ENCODE measurements at places on chromosomes 7 and 10. TPM values are rescaled to one million over a fixed set of nuclear protein-coding genes. Genes with fewer than 3 reads are reported as not detected.

The C7orf33 gene
- total RNA-seq: not detected

The GIMAP8 gene
- not detected for total RNA-seq

The HACD1 gene
- total RNA-seq: 1.9 TPM

The FEZF1 gene
- 330 TPM for total RNA-seq

The UPK3B gene
- total RNA-seq: not detected

The NOD1 gene
- 7.4 TPM for total RNA-seq

The STEAP4 gene
- not detected for total RNA-seq

The C10orf120 gene
- total RNA-seq: not detected

- no peak overlapping the region for H3K27ac ChIP-seq
- no peak overlapping the region for H3K4me3 ChIP-seq
- H3K27me3 ChIP-seq: no peaks in the 10 kb centered on the region
Measured at GRCh38 chr7:36128448-36129047, 24.5 kb upstream of the EEPD1 start.

DNA sequence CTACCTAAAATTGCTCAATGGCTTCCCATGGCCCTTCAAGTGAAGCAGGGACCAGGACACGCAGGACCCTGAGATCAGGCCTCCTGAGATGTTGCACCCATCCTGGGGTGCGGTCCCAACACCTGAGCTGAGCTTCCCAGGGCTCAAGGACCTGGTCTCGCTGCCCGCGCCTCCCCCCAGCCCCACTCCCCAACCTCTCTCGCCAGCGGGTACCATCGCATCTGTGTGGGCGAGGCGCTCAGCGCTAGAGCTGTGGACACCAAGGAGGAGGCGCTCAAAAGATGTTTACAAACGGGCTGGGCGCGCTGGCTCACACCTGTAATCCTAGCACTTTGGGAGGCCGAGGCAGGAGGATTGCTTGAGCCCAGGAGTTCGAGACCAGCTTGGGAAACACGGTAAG is 7.4 kb upstream of the CRYGN start:
- H3K4me3 ChIP-seq: no peak overlapping the region
- peaks cover 37% of the 10 kb centered on the region for H3K27me3 ChIP-seq

DNA sequence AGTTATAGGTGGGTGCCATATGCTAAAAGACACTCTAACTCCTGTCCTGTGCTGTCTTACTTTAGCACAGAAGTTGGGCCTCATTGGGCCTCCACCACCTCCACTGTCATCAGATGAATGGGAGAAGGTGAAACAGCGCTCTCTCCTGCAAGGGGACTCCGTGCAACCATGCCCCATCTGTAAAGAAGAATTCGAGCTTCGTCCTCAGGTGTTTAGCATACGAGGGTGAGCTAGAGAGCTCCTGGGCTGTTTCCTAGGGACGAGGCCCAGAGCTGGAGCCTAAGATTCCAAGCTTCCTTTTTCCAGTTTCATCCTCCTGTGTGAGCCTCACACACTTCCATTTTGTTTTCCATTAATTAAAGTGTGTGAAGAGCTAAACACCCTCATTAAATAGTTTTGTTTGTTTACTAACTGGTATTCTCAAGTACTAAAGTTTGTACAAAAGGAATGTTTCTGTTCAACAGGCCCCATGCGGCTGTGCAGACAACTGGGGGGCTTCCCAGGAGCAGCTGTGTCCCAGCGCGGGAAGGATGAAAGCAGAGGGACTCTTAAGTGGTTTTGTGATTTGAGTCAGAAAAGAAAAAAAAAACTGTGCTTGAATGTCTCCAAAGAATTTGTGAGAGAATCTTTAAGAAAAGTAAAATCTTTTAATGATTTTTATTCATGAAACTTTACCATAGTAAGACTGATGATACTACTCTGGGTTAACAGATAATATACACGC is 14.1 kb downstream of the RNF32 start:
- peak; percentile 58 for DNase-seq
- H3K27ac ChIP-seq: peak overlapping the region; percentile 94
- H3K36me3 ChIP-seq: no peaks in the 10 kb centered on the region

DNA sequence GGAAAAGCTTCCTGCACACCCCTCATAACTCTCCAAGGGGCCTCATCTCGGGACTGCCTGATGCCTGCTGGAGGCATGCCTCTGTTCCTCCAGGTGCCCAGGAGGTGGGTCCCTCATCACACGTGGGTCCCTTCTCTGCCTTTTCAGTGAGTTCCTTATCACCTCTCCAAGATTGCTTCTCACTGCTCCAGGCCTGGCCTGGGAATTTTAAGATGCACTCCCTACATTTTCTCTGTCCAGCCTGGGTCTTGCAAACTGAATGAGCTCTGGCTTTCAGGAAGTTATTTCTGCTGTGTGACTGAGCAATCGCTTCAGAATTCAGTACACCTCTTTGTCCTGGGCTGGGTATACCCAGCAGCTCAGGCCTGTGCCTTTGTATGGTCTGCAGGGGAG is 43.8 kb downstream of the LRRC18 start:
- H3K27ac ChIP-seq: no peak overlapping the region
- no peaks in the 10 kb centered on the region for H3K36me3 ChIP-seq
- H3K4me3 ChIP-seq: no peak overlapping the region
- DNase-seq: no peak
- H3K4me1 ChIP-seq: peaks cover 5% of the 10 kb centered on the region

DNA sequence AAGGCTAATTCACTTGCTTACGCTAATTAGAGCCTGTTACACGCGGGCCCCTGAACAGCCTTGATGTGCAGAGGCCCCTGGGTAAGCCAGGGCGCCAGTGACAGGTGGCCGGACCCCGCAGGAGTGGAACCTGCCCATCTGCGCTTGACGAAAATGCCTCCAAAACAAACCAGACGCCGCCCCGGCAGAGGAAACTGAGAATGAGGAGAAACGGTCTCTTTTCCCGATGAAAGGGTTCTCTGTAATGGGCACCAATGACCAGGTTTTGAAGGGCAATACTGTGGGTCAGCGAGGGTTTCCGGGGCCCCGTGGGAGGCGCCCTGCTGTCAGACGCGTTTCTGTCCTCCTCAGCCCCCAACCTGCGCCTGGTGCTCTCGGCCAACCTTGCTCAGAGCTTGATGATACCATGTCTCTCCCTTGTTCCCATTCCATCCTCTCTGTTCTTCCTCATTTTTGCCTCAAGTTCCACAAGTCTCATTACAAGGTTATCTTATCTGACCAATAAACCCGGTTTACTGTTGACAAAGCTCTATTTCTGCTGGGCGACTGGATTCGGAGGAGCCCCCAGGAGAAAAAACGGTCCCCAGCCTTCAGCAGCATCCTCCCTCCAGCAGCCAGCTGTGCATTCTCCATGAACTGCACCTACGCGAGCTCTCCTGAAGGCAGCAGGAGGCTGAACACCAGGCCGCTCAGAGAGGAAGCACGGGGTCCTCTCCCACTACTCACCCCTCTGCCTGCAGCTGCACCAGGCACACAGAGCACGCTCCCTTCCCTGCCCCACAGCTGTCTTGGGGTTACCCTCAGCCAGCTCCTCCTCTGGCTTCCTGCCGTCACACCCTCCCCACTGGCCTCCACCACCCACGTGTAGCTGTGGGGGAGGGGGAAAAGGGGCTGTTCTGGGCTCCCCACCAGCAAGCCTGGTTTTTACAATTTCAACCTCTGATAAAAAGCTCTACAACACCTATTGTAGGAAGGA is 202.0 kb downstream of the MAD1L1 start:
- H3K27me3 ChIP-seq: no peaks in the 10 kb centered on the region
- H3K4me3 ChIP-seq: no peak overlapping the region
- H3K36me3 ChIP-seq: peaks cover 7% of the 10 kb centered on the region
- no peak for DNase-seq
- no peak overlapping the region for H3K27ac ChIP-seq

DNA sequence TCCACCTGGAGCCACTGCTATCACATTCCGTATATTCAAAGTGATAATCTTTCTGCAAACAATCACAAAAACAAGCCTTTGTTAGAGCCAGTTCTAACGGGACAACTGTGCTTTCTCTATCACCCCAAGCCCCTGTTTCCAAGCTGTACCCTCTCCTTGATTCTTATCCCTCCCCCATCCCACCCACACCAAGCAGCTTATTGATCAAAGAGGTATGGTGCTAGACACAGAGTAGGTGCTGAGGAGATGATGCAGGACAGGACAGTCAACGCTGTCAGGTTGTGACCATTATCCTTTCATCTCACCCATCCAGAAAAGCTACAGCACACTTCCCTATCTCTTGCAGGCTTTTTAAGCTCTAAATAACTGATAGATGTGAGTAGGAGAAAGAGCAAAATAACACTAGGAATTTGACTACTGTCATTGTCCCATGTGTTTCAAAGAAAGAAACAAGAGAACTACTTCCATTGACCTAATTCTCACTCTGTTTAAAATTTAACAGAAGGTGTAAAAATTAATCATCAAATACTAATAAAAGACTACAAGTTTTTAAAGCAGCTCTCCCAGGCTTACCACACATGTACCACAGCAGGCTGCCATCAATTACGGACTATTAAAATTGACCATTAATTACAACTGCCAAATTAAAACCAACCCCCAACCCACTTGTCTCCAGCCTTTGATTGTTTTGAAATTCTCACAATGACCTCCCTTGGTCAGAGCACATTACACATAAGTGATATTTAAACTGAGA is 94.3 kb downstream of the ELAPOR2 start:
- peaks cover 68% of the 10 kb centered on the region for H3K4me1 ChIP-seq
- H3K27me3 ChIP-seq: no peaks in the 10 kb centered on the region
- peak; percentile 24 for DNase-seq

- peak; percentile 80 for DNase-seq
- H3K27me3 ChIP-seq: no peaks in the 10 kb centered on the region
- H3K36me3 ChIP-seq: no peaks in the 10 kb centered on the region
- no peak overlapping the region for H3K4me3 ChIP-seq
- no peaks in the 10 kb centered on the region for H3K4me1 ChIP-seq
Measured at GRCh38 chr7:158362912-158363905, 224.4 kb downstream of the PTPRN2 start.

DNA sequence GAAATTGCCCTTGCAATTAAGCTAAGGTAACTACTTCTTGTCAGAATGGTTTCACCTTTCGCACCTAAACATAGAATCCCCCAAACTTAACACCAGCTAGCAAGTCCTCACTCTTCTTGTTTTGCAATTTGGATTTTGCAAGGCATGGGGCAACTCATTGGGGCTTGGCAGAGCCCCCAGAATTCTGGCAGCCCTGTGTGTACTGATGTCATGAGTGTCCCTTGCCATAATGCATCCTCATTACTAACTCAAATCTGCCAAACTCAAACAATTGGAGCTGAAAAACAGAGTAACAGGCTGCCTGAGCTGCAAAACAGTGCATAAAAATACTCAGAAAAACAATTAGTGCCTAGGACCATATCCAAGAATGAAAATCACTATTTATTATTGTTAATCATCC is 7.9 kb upstream of the XPNPEP1 start:
- no peak for DNase-seq
- H3K4me3 ChIP-seq: no peak overlapping the region
- no peak overlapping the region for H3K27ac ChIP-seq
- H3K27me3 ChIP-seq: no peaks in the 10 kb centered on the region
- peaks cover 26% of the 10 kb centered on the region for H3K4me1 ChIP-seq

GRCh38 chr7:114190387-114190786 is 224.2 kb upstream of the FOXP2 start:
- no peak overlapping the region for H3K27ac ChIP-seq
- peaks cover 6% of the 10 kb centered on the region for H3K4me1 ChIP-seq
- H3K36me3 ChIP-seq: no peaks in the 10 kb centered on the region
- DNase-seq: no peak

DNA sequence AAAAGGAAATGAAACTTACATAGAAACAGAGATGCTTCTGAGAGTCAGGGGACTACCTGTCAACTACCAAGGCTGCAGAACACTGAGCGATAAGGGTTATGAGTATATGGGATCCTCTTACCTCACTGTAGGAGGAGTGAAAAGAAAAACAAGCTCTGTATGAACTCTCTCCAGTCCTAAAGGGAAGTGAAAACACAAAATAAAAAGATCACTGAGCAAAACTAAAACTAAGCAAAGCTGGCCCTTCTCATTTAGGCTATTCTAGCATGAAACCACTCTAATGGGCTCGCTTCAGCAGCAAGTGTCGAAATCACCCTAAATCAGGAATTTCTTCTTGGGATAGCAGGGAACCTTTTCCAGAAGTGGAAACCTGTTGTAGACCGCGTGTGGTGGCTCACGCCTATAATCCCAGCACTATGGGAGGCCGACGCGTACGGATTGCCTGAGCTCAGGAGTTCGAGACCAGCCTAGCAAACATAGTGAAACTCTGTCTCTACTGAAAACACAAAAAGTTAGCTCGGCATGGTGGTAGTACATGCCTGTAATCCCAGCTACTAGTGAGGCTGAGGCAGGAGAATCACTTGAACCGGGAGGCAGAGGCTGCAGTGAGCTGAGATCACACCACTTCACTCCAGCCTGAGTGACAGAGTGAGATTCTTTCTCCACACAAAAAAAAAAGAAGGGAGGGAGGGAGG is 27.0 kb downstream of the DCLRE1C start:
- H3K4me1 ChIP-seq: no peaks in the 10 kb centered on the region
- no peaks in the 10 kb centered on the region for H3K36me3 ChIP-seq
- DNase-seq: no peak
- H3K27ac ChIP-seq: no peak overlapping the region
- H3K27me3 ChIP-seq: no peaks in the 10 kb centered on the region

- no peaks in the 10 kb centered on the region for H3K27me3 ChIP-seq
- no peak overlapping the region for H3K27ac ChIP-seq
- H3K36me3 ChIP-seq: no peaks in the 10 kb centered on the region
- peaks cover 5% of the 10 kb centered on the region for H3K4me1 ChIP-seq
Measured at GRCh38 chr7:1558841-1559625, 3.0 kb upstream of the TMEM184A start.

DNA sequence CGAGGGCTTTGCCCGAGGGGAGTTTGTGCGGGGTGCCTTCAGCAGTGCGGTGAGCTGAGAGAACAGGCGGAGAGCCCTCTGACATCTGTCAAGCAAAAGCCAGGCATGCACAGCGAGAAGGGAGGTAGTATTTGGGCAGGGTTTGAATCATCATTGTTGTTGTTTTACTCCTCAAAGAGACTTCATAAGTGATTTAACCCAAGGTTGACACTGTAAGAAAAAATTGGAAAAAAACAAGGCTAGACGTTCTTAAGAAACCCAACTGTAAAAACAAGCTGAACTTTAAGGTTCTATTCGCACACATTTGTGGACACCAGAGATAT is 1.3 kb downstream of the ADAM22 start:
- H3K4me3 ChIP-seq: peak overlapping the region; percentile 70
- H3K4me1 ChIP-seq: no peaks in the 10 kb centered on the region
- H3K27me3 ChIP-seq: peaks cover 21% of the 10 kb centered on the region
- DNase-seq: no peak
- no peaks in the 10 kb centered on the region for H3K36me3 ChIP-seq

- H3K4me3 ChIP-seq: no peak overlapping the region
- no peaks in the 10 kb centered on the region for H3K27me3 ChIP-seq
- no peak for DNase-seq
- H3K36me3 ChIP-seq: no peaks in the 10 kb centered on the region
- H3K27ac ChIP-seq: no peak overlapping the region
Measured at GRCh38 chr10:77842652-77843212, 83.8 kb downstream of the DLG5 start.

- H3K4me3 ChIP-seq: peak overlapping the region; percentile 45
- H3K27me3 ChIP-seq: peaks cover 76% of the 10 kb centered on the region
- no peaks in the 10 kb centered on the region for H3K36me3 ChIP-seq
- H3K4me1 ChIP-seq: peaks cover 5% of the 10 kb centered on the region
- H3K27ac ChIP-seq: no peak overlapping the region
- DNase-seq: peak; percentile 80
Measured at GRCh38 chr10:123972481-123973401, 81.1 kb upstream of the CPXM2 start.

GRCh38 chr7:49580000-49580399 is 193.4 kb upstream of the VWC2 start:
- DNase-seq: peak; percentile 39
- no peak overlapping the region for H3K27ac ChIP-seq
- H3K4me1 ChIP-seq: no peaks in the 10 kb centered on the region
- H3K4me3 ChIP-seq: no peak overlapping the region
